Activated naive CD4-positive, alpha-beta T cell (primary cell): ENCODE measurements at places on chromosomes 2 and 18.
A peak's percentile ranks its signal among the peaks of the same experiment; 100 is the strongest.

DNA sequence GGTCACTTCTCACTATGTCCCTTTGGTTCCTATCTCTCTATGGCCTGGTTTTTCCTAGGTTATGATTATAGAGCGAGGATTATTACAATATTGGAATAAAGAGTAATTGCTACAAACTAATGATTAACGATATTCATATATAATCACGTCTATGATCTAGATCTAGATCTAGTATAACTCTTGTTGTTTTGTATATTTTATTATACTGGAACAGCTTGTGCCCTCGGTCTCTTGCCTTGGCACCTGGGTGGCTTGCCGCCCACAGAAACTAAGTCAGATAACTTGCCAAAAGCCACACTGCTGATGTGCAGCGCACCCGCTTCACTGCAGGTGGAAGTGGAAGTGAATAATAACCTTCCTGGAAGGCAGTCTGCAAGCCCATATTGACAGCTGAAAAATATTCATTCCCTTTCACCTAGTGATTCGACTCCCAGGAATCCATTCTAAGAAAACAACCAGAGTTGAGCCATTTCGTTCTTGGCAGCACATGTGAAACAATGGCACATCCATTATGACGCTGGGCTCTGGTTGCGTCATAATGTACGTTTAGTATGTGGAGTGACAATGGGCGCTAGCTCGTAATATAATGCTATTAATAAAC, 725 bp upstream of the ANKRD53 start:
- DNase-seq: no peak

- DNase-seq: no peak
Measured at GRCh38 chr2:157218911-157219310, 38.6 kb upstream of the GALNT5 start.

DNA sequence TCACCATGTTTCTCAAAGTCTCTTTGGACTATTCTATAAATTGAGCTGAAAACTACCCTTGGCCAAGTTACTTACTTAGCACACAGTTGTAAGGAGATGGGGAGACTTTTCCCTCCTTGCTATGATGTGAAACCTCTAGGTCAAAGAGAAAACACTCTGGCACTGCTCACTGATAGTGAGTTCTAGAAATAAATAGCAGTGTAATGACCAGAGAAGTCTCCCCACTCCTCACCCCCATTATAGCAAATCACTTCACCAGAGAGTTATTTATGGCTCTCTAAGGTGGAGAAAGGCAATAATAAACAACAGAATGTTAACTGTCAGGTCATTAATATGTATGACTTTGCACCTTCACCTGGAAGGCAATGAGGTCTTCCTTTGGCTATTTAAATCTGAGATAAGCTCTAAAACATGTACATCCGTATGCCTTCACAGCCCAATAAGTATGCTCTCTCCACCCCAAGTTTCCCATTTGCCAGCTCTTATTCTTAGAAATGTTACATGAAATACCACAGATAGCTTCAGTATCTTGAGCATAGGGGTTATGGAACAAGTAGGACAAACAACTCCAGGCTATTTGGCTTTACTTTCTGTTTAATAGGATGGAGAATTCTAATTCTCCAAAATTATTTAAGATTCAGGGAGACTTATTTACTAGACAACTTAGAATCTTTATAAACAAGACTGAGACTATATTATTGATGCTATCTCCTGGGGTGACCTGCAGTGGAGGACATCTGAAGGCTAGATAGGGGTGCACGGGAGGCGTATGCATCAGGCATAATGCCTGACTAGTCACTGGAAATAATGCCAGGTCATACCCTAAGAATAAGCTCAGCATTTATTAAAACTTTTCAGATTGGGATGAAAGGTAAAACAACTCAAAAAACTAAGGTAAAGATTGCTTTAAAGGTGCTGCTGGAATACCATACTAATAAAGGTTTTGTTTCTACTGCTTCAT, 65.3 kb upstream of the DTNB start:
- DNase-seq: no peak

- no peak for DNase-seq
Measured at GRCh38 chr2:25184254-25184653, 15.9 kb upstream of the POMC start.

GRCh38 chr2:27573452-27573851, 9.4 kb upstream of the ZNF512 start:
- DNase-seq: no peak

GRCh38 chr18:56542476-56542875, 95.9 kb downstream of the TXNL1 start:
- DNase-seq: no peak

- DNase-seq: no peak
Measured at GRCh38 chr2:134457765-134458472, 204.0 kb downstream of the MGAT5 start.

GRCh38 chr2:111640480-111640879, 243.5 kb downstream of the ANAPC1 start:
- no peak for DNase-seq

DNA sequence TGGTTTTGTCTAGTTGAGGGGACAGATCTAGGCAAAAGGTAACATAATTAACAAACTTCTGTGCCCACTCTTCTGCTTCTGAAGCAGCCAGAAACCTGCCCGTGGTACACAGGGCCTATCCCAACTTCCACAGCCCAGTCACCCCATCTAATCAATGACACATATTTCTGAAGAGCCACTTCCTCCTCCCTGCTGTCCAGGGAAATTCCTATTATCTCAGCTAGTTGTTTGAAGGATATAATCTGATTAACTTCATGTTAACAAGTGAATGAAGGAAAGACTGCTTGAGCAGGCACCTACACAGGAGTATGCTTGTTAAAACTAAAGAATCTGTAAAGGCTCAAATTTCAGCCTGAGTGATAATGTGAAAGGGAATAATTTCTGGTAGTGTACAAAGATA, 61.4 kb downstream of the CCDC148 start:
- no peak for DNase-seq

GRCh38 chr18:50011813-50012435, 183.0 kb downstream of the MYO5B start:
- DNase-seq: no peak

GRCh38 chr2:81876624-81877023, 1572.1 kb upstream of the LRRTM1 start:
- no peak for DNase-seq

DNA sequence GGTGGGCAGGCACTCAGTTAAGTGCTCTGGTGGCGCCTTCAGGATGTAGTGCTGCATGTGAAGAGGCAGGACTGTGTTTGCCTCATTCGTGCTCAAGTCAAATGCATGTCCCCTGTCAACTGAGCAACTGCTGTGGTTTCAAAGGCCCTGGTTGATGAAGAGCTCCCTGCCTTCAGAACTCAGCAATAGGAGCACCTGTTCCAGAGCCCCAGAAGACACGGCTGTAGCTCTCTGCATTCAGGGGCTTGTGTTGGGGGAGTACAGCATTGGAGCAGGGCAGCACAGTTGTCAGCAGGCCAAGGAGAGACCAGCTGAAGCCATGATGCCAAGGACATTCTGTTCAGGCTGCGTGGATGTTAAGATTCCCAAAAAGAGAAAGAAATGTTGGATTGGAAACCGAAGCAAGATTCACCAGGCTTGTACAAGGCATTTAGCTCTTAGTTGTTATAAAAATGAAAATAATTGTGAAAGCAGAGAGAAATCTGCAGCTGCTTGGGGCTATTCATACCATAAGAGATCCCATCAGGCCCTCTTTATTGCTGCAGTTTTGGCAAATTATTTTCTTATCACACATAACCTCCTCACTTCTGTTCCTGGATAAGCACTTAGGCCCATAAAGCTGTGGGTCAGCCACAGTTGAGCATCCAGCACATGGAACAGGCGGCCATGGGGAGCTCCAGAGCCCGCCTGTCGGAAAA, 252.4 kb upstream of the ZNF521 start:
- DNase-seq: no peak

GRCh38 chr2:175282886-175283285, 101.4 kb upstream of the ATP5MC3 start:
- no peak for DNase-seq

DNA sequence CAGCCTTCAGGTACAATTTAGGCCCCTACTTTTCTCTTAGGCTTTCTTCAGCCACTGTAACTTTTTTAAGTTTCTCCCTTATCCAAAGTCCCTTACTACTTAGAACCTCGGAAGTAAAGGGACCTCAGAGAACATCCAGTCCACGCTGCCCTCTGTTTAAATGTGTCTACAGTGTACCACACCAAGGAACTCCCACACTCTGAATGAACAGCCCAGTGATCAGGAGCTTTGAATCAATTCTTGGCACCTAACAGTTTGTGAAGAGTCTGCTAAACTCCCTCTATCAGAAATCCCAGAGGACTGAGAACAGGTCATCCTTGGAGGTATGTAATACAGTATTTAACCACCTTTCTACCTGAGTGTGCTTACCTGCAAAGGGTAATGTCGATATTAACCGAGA, 11.6 kb upstream of the MALT1 start:
- DNase-seq: no peak

- no peak for DNase-seq
Measured at GRCh38 chr2:68765739-68766375, 31.2 kb downstream of the ARHGAP25 start.

DNA sequence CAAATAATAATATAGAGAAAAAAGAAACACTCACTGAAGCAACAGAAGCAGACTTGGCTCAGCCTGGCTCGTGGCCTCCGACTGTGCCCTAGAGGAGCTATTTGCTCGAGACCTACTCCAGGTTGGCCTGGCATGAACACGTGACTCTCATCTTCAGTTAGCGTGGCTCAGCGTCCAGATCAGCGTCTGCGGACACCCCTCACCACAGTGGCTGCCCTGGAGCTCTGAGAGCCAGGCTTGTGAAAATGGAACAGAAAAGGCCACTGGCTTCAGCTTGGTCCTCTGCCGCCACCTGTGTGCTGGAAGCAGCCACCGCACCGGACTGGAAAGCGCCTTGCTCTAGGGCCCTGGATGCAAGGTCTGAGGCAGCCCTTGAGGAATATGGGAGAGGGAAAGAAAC, 1184.0 kb upstream of the GYPC start:
- no peak for DNase-seq

DNA sequence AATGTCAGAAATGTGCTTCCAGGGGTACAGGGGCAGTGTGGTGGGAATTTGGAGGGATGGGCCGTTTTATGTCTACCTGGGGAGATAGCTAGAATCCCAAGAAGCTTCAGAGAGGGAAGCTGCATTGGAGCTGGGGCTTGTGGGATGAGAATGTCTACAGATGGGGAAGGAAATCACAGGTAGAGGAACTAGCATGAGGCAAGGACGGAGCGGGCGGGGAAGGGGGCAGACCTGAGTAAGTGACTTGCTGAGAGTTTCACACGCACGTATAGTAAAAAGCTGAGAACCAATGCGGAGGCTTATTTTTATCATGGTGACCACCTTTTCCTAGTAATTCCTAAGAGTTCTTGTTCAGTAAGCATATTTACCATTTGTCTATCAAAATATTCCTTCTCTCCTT, 6.3 kb downstream of the C2orf80 start:
- no peak for DNase-seq

DNA sequence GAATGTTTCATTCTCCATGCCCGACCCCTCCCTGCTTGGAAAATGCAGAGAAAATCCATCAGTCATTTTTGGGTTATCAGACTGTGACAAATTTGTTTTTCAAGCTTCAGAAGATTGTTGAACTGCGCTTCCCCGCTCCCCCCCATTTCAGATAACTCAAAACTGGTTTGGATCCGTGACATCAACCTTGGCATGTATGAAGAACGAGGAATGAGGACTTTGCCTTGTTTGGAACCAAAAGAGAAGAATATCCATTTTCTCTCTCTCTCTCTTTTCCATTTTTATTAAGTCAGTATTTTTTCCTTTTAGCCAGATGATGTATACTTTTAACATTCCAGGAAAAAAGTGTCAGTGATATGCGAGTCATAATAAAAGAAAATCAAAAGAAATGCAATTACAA, 171.6 kb downstream of the BCL2 start:
- DNase-seq: no peak

DNA sequence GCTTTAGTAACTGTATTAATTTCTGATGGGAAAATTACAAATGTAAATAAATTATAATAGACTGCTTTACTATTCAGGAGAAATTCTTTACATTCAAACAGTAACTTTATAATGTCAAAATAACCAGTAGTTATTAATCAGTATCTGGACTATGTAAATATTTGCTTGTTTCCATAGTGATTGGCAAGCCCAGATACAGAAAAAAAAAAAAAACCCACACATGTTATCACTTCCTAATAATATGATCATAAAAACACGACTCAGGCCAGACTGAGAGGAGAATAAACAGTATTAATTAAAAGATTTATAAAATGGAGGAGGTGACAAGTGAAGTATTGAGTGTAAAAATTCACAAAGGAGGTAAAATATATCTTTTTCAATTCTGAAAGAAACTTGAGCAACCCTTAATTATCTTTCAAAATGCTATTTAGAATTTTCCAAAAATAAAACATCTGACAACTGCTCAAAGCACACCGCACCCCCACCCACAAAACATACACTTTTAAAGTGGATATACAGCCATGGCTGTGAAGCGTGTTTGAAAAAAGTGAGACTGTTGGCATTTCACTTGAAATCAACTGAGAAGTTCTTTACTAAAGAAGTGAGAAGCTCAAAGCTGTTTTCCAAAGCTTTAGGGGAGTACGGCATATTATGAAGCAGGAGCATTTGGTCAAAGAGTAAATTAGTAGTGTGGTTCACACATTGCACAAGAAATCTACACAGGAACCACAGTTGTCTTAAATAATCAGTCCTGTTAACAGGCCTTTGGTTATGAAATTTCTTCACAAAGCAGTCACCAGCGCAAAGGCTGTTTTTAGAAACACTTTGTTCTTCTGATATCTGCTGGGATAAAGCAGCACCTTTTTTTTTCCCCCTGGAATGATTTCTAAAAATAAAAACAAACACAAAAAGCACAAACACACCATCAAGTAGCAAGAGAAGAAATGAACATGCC, 475.8 kb downstream of the TXNL1 start:
- no peak for DNase-seq

DNA sequence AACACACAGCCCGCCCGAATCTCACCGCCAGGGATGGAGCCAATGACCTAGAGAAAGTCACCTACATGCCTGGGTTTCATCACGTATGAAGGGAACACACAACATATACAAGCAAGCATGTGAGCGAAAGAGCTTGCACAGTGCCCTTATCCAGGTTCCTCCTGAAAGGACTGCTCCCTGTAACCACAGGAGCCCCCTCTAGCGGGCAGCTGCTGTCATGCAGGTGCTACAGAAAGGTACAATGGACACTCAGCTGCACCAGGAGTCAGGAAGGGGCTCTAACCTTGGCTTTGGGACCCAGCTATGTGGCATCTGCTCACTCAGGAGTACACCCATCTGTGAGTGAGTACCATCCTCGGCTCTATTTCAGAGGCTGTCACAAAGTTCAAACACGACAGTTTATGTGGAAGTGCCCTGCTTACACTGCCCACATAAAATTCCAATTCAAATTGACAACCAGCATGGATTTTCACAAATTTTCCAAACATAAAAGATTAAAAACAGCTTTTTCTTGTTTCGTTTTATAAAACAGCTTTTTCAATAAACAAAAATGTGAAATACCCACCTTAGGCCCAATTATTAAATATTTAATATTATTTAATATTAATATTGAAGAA, 3.5 kb downstream of the NDUFA10 start:
- DNase-seq: peak; percentile 22

DNA sequence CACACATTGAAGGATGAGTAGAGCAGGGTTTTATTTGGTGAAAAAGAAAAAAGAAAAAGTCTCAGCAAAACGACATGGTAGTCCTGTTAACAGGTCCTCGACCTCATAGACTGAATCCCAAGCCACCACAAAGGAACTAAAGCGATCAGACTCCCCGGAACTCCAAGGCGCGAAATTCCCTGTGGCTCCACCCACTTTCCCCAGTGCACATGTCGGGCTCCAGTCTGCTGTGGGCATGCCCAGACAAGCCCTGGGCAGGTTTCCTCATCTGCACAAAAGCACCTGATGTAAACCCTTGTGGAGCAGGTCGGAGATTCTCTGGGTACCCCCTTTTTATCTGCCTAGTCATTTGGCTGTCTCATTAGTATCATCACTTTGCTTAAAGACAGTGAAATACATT, 170.7 kb upstream of the FSIP2 start:
- DNase-seq: no peak
